Kidney tubule cell (primary cell): ENCODE measurements at places on chromosomes 16 and 17.
A peak's percentile ranks its signal among the peaks of the same experiment; 100 is the strongest.

GRCh38 chr17:37710344-37710886, 34.4 kb downstream of the HNF1B start:
- DNase-seq: peak; percentile 92

DNA sequence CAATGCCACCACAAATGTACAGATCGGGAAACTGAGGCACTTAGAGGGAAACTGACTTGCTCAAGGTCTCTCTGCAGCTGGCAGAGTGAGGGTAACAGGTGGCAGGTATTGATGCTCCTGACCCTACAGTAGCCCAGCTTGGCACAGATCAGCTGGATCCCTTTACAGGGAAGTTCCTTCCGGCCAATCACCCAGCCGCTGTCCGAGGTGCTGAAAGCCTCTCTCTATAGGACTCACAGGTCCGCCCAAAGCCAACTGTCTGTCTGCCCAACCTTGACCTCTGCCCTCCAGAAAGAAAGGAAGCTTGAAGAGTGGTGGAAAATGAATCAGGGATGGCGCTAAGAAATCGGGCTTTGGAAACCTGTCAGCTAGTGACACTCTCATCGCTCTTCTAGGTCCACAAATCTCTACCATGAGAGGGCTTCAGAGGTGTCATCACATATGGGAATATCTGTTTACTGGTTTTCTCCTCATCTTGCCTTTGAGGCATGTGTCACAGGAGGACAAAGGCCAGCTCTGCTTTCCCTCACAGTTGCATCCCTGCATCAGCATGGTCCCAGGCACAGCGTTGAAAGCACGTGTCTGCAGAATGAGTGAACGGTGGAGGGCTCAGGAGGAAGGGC, 246.2 kb downstream of the KATNIP start:
- peak; percentile 34 for DNase-seq

DNA sequence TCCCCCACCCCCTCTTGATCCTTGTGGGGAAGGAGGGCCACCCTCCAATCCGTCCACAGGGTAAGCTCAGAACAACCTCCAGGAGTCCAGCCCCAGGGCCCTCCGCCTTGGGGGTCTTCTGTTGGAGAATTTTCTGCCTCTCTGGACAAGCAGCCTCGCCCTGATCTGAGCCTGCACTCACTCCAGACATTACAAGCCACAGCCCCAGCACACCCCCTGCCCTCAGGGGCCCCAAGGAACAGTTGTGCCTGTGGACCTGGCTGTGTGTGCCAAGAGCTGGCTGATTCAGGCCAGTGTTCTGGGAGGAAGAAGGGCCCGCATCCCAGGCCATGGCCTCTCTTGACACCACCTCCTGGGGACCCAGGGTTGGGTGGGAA, 477 bp upstream of the ARHGAP27 start:
- no peak for DNase-seq

DNA sequence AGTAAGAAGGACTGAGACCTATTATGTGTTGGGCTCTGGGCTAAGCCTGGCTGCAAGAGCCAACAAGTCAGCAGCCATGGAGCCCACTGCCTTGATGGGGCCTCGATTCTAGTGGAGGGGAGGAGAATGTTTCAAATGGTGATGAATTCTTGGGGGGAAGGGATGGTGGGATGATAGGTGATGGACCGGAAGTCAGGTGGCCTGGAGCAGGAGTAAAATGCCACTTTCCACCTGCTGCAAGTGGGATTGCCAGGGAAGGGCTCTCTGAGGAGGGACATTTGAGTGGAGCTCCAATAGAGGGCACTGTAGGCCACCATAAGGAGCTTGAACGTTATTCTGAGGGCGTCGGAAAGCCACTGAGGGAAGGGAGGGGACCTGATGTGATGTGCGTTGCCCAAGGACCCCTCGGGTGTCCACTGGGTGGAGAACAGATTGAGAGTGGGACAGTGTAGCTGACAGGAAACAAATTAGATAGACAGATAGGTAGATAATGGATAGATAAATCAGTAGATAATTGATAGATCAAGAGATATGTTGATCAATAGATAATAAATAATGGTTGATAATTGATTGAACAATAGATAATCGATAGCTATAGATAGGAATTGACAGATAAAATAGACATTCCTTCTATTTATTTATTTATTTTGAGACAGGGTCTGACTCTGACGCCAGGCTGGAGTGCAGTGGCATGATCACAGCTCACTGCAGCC, 18.2 kb upstream of the NXPH3 start:
- DNase-seq: peak; percentile 60

GRCh38 chr16:3022684-3023414, 893 bp downstream of the HCFC1R1 start:
- DNase-seq: no peak

GRCh38 chr17:75776386-75777295, 8.0 kb upstream of the UNK start:
- DNase-seq: peak; percentile 56

GRCh38 chr17:58388302-58389190, 28.8 kb downstream of the RNF43 start:
- no peak for DNase-seq

GRCh38 chr16:976389-976931, 5.1 kb upstream of the SOX8 start:
- DNase-seq: no peak

DNA sequence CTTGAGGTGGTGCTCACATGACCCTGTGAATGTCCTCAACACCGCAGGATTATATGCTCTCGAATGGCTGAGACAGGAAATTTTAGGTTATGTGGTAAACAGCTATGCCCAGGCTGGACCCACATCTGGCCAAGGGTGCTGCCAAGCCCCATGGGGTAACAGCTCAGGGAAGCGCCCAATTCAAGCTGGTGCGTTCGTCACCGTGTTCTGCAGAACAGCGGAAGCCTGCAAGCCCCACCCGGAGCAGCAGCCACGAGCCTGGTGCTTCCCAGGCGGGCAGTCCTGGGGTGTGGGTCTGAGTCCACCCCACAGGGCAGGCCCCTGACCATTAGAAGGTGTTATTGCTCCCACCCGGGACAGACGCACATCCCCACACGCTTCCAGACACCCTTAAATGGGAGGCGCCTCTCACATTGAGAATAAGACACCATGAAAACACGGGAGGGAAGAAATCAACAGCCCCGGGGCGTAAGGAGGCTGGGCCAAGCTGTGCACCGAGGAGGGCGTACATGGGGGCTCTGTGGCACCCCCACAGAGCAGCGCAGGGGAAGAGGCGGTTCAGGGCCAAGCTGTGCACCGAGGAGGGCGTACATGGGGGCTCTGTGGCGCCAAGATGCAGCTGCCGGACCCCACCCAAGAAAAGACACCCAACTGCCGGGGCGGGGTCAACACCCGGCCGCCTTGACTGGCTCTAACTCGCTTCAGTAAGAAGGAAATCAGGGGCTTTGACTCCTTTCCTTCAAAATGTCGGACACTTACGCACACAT, 2.9 kb upstream of the CYBA start:
- no peak for DNase-seq

DNA sequence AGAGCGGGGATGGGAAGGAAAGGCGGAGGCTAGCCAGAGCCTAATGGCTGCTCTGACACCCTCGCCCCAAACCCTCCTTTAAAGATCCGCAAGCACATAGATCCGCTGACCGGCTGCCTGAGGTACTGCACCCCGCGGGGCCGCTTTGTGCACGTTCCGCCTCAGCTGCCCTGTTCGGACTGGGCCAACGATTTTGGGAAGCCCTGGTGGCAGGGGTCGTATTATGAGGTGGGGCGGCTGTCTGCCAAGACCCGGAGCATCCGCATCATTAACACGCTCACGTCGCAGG, 663 bp downstream of the CYB5D1 start:
- DNase-seq: peak; percentile 69

DNA sequence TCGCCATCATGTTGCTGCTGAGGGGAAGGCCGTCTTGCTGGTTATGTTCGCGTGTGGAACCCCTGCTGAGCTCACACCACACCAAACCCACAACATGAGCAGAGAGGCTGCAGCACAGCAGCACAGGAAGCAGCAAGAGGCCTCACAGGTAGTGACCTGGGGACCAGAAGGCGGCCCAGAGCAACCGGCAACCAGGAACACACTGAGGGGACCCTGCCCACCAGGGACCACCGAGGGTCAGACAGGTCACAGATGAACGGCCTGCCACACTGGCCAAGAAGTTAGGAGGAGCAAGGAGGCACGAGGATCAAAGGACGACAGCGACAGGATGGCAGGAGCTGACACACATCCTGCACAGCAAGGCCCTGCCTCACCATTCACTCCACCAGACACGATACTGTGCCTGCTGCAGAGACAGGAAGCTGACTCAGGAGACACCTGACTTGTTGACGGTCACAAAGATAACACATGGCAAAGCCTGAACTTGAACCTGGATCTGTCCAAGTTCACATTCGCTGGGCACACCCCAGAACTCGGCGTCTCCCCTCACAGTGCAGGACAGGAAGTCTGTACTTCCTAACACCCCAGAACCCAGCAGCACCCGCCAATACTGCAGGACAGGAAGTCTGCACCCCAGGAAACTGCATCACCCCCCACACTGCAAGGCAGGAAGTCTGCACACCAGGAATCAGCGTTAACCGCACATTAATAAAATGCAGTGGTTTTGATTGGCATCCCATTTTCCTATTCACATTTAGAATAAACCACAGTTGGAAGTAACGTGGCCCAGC, 98.5 kb downstream of the ZNF778 start:
- peak; percentile 91 for DNase-seq

DNA sequence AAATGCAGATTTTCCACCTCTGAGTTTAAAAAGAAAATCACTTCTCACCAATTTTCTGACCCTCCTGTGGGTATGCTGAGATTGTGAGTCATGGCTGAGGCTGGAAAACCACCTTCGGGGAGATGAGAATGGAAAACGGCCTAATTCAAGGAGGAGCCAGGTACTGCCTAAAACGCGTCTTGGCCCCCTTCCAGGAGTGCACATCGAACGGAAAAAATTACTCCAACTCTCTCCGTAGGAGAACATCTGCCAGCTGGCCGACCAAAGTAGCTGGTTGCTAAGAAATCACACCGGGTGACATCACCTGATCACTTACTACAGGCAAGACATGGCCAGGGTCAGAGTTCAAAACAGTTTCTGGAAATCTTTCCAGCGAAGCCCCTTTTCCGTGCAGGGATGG, 107.6 kb downstream of the ZNF423 start:
- peak; percentile 62 for DNase-seq

GRCh38 chr17:74816905-74817620, 40.9 kb upstream of the NAT9 start:
- DNase-seq: no peak

DNA sequence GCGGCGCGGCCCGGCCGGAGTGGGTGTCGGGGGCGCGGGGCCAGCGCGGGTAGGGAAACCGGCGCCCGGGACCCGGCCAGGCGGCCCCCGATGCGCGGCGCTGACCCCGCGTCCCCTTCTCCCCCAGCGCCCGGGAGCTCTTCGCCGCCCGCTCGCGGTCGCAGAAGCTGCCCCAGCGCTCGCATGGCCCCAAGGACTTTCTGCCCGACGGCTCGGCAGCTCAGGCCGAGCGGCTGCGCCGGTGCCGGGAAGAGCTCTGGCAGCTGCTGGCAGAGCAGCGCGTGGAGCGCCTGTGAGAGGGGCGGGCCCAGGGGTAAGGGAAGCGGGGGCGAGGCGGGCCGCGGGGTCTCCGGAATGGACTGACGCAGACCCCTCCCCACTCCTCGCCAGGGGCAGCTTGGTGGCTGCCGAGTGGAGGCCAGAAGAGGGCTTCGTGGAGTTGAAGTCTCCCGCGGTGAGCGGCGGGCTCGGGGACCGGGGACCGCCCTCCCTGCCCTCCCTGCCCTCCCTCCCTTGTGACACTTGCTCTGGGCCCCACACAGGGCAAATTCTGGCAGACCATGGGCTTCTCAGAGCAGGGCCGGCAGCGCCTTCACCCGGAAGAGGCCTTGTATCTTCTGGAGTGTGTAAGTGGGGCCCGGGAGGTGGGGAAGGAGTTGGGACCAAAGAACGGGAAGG, 430 bp downstream of the TSEN54 start:
- DNase-seq: peak; percentile 32

- peak; percentile 29 for DNase-seq
Observed at GRCh38 chr16:10668322-10669045, 26.2 kb downstream of the TEKT5 start.

GRCh38 chr17:60247836-60248461, 98.2 kb downstream of the CA4 start:
- DNase-seq: no peak

GRCh38 chr16:84925092-84925772, 86.1 kb downstream of the ZDHHC7 start:
- DNase-seq: peak; percentile 21

GRCh38 chr17:49993423-49994060, 1.5 kb downstream of the DLX3 start:
- peak; percentile 36 for DNase-seq

DNA sequence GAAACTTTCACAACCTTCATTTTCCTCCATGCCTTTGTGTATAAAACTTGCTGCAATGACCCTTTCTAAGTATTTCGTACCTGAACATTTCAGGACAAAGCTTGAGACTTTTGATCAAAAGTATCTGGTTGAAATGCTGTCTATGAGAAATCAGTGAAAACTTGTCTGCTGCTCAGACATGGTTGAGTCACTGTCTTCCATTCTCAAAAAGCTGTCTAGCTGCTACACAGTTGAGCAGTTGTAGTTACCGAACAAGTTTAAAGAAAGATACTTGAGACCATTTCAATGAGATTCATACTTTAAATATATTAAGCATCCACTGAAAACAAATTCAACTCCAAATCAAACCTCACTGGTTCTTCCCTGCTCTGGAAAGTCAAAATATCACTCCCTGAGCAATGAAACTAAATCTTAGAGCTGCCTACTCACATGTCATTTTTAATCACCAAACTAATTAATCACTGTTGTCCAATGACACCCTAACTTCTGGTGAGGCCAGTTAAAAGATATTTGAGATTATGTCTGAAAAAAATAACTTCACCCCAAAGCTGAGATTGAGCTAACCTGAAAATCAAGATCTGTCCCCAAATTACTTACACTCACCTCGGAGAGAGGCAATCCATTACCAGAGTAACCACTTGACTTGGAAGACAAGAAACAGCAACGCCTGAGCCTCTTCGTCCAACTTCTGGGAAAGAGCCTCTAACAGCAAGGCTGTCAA, 488 bp downstream of the TMEM100 start:
- DNase-seq: no peak

- DNase-seq: peak; percentile 85
Observed at GRCh38 chr16:12728469-12728868, 75.2 kb downstream of the CPPED1 start.

DNA sequence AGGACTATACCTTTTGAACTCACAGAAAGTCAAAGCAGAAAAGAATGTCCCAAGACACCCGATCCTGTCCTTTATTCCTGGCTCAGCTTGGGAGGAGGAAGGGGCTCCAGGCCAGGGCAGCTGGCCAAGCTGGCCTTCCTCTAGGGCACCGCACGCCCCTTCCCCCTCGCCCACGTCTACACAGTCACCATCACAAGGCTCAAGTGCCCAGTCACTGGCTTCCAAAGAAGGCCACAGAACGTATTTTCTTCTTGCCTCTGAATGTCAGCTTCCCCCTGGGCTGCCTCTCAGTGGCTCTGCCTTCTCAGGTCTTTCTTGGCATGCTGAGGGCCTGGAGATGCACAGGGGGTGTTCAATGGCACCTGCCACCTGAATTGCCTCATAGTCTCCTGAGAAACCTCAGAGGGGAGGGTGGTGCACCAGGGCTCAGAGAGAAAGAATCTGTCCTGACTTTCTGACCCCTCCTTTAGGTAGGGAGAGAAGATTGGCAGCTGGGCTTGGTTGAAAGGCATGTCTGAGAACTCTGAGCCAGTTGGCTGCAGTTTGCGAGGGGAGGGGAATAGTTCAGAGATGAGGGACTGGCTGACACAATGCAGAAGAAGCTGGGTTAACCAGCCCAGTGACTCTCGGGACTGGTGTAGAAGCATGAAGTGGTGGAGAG, 2.1 kb downstream of the DHRS11 start:
- no peak for DNase-seq

GRCh38 chr17:6464446-6465041, 20.3 kb downstream of the PIMREG start:
- no peak for DNase-seq
